ENCODE measurements at places on chromosomes 6 and 20. TPM values are rescaled to one million over a fixed set of nuclear protein-coding genes. Genes with fewer than 3 reads are reported as not detected.

DNA sequence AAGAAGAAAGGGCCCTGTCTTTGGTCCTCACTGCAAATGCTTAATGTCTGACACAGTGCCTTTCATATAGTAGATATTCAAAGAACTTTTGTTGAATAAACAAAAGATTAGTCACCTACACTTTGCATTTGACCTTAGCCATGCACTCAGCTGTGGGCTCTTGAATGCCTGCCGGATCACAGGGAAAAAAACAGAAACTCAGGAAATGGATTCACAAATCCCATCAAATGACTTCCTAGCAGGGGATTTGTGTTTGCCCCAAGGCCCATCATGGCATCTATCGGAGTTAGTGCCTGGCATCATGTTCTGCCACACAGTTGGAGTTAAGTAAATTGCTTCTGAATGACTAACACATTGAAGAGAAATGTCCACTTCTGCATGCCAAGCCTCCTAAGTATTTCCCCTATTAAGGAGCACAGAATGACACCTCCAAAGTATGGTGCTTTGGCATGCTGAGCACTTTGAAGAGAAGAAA is 72.3 kb upstream of the DST start:
- no peak overlapping the region for H3K4me3 ChIP-seq
- no peaks in the 10 kb centered on the region for H3K36me3 ChIP-seq
- no peak for DNase-seq
- H3K27me3 ChIP-seq = no peaks in the 10 kb centered on the region
- no peaks in the 10 kb centered on the region for H3K4me1 ChIP-seq
- H3K27ac ChIP-seq = no peak overlapping the region

GRCh38 chr6:146305951-146306350 is 237.7 kb upstream of the RAB32 start:
- H3K27me3 ChIP-seq = no peaks in the 10 kb centered on the region
- no peak overlapping the region for H3K27ac ChIP-seq
- H3K4me3 ChIP-seq = no peak overlapping the region
- no peaks in the 10 kb centered on the region for H3K36me3 ChIP-seq
- no peaks in the 10 kb centered on the region for H3K4me1 ChIP-seq

- no peak overlapping the region for H3K27ac ChIP-seq
- H3K27me3 ChIP-seq = peaks cover 52% of the 10 kb centered on the region
- DNase-seq = no peak
- H3K4me1 ChIP-seq = peaks cover 11% of the 10 kb centered on the region
- H3K36me3 ChIP-seq = no peaks in the 10 kb centered on the region
- no peak overlapping the region for H3K4me3 ChIP-seq
Observed at GRCh38 chr6:27237089-27237803, 10.3 kb upstream of the PRSS16 start.

Gene MEI4
- not detected for total RNA-seq

DNA sequence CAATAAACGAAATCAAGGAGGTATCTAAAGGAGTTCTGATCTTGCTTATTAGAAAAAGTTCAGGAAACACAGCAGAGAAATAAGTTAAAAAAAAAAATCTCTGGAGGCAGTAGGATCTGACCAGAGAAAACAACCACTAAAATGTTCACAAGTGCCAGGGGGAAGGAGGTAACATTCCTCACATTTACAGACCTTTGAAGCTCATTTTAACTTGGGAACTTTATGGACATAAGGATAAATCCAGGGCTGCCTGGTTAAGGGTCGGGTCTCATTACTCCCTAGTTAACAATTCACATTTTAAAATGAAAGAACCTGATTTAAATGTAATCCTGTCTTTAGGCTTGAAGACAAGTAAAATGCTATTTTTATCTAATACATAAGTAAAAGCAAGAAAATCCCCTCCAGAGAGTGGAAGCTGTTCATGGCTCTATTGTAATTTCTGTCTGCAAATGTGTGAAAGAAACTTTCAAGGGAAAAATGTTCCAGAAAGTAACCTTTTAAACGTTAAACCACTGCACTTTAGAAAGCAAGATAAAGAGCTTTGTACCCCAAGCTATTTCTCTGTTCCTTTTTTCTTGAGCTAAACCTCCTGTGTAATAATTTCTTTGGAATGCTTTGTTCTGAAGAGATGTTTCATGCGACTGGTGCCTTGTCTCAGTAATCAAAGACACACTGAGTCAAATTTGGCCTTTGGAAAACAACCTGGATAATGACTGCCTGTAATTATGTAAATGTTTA is 38.2 kb downstream of the MYLIP start:
- DNase-seq = no peak
- H3K4me3 ChIP-seq = no peak overlapping the region
- no peaks in the 10 kb centered on the region for H3K36me3 ChIP-seq
- H3K4me1 ChIP-seq = peaks cover 17% of the 10 kb centered on the region

Gene PTK6
- 0.16 TPM for total RNA-seq

Gene LGSN
- not detected for total RNA-seq

DNA sequence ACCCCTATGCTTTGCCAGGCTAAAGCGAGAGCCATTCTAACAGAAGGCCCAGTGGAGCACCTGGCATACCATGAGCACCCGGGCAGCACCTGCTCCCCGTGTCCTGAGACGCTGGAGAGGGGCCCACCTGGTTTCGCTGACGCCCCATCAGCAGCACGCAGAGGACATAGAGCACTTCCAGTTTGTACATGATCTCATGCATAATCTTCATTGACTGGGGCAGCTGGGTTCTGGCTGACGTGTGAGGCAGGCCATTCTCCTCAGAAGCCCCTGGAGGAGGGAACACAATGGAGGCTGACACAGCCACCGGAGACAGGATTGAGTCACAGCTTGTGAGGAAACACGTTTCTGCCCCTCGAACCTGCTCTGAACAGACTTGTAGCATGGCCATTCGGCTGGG is 65.4 kb downstream of the MYH7B start:
- H3K27ac ChIP-seq = no peak overlapping the region
- no peaks in the 10 kb centered on the region for H3K4me1 ChIP-seq
- no peak overlapping the region for H3K4me3 ChIP-seq
- DNase-seq = no peak
- peaks cover 60% of the 10 kb centered on the region for H3K36me3 ChIP-seq
- no peaks in the 10 kb centered on the region for H3K27me3 ChIP-seq

Gene SLCO4A1
- 0.59 TPM for total RNA-seq

- no peak for DNase-seq
- peaks cover 58% of the 10 kb centered on the region for H3K4me1 ChIP-seq
- H3K36me3 ChIP-seq = peaks cover 66% of the 10 kb centered on the region
Observed at GRCh38 chr6:24900917-24901697, 34.7 kb downstream of the RIPOR2 start.

GRCh38 chr20:37533154-37533715 is 5.6 kb upstream of the BLCAP start:
- H3K4me1 ChIP-seq = peaks cover 9% of the 10 kb centered on the region
- no peaks in the 10 kb centered on the region for H3K36me3 ChIP-seq
- H3K27ac ChIP-seq = no peak overlapping the region
- no peak overlapping the region for H3K4me3 ChIP-seq

GRCh38 chr6:160030103-160030502 is 61.2 kb downstream of the IGF2R start:
- peaks cover 78% of the 10 kb centered on the region for H3K36me3 ChIP-seq
- no peaks in the 10 kb centered on the region for H3K27me3 ChIP-seq
- DNase-seq = no peak
- H3K4me3 ChIP-seq = no peak overlapping the region
- H3K27ac ChIP-seq = no peak overlapping the region

DNA sequence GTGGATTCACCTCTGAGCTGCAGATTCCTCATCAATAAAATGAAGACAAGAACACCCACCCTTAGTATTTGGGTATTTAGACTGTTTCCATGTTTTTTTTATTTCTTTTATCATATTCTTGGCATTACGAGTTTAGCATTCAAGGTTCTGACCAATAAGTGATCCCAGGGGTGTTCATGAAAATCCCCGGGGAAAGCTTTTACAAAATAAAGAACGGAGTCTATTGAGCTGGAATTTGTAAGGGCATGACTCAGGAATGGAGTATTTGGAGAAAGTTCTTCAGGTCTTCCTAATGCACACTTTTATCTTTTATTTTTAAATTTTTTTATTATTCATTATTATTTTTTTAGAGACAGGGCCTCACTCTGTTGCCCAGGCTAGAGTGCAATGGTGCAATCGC is 19.4 kb upstream of the TOX2 start:
- no peaks in the 10 kb centered on the region for H3K36me3 ChIP-seq
- H3K27me3 ChIP-seq = peaks cover 8% of the 10 kb centered on the region
- no peaks in the 10 kb centered on the region for H3K4me1 ChIP-seq
- DNase-seq = no peak

- no peaks in the 10 kb centered on the region for H3K27me3 ChIP-seq
- DNase-seq = peak; percentile 77
- H3K4me3 ChIP-seq = no peak overlapping the region
- no peaks in the 10 kb centered on the region for H3K36me3 ChIP-seq
- H3K4me1 ChIP-seq = no peaks in the 10 kb centered on the region
Observed at GRCh38 chr6:111096246-111096645, 8.9 kb downstream of the SLC16A10 start.

Gene LY6G6D
- not detected for total RNA-seq

DNA sequence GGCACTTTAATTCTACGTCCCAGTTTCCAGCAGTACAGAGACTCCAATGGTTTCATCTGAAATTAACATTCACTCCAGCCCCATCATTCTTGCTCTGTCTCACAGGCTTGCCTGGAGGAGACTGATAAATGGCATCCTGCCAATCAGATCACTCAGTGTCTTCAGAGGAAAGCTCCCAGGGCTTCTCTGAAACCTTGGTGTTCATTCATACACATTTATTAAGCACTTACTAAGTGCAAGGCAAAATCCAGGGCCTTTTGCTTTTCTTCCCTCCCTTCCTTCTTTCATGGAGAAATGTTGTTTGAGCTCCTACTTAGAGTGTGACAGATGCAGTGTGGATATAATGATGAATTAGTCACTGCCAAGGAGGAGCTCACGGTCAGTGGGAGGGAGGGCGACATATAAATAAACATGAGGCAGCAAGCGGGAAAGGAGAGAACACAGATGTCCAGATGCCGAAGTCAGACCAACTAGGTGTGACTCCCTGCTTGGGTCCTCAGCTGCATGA is 106.7 kb upstream of the DTNBP1 start:
- H3K4me1 ChIP-seq = no peaks in the 10 kb centered on the region
- no peaks in the 10 kb centered on the region for H3K36me3 ChIP-seq
- no peak overlapping the region for H3K27ac ChIP-seq
- H3K4me3 ChIP-seq = no peak overlapping the region
- no peaks in the 10 kb centered on the region for H3K27me3 ChIP-seq
- no peak for DNase-seq

Gene HSPA1B
- total RNA-seq = 8.5 TPM

Gene RSPH4A
- total RNA-seq = 1.0 TPM

GRCh38 chr20:32226391-32226790 is 18.7 kb downstream of the POFUT1 start:
- H3K27me3 ChIP-seq = no peaks in the 10 kb centered on the region
- no peak for DNase-seq
- no peak overlapping the region for H3K27ac ChIP-seq
- H3K4me1 ChIP-seq = no peaks in the 10 kb centered on the region
- H3K4me3 ChIP-seq = no peak overlapping the region
- peaks cover 41% of the 10 kb centered on the region for H3K36me3 ChIP-seq

Gene DEFB124
- total RNA-seq = not detected

DNA sequence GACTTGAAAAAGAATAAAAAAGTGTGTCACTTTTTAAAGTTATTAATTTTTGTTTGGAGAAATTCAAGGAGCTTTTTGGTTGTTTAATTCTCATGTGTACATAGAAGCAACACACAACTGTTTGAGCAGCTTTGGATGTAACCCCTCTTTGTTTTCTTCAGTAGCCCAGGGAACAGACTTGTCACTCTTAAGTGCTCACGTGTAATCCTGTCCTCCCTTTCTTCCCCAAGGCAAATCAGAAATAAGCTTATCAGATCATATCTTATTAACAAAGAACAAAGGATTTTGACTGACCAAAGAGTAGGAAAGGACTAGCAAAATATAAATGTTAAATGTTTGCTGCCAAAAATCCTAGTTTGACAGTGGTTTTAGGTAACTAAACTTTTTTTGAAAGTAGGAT is 7.3 kb upstream of the FLRT3 start:
- no peak for DNase-seq
- H3K4me1 ChIP-seq = no peaks in the 10 kb centered on the region
- no peaks in the 10 kb centered on the region for H3K27me3 ChIP-seq
- no peak overlapping the region for H3K27ac ChIP-seq
- no peaks in the 10 kb centered on the region for H3K36me3 ChIP-seq

- H3K4me3 ChIP-seq = no peak overlapping the region
- H3K27me3 ChIP-seq = no peaks in the 10 kb centered on the region
- no peak overlapping the region for H3K27ac ChIP-seq
- H3K4me1 ChIP-seq = no peaks in the 10 kb centered on the region
Observed at GRCh38 chr6:30861257-30862048, 22.9 kb upstream of the DDR1 start.

DNA sequence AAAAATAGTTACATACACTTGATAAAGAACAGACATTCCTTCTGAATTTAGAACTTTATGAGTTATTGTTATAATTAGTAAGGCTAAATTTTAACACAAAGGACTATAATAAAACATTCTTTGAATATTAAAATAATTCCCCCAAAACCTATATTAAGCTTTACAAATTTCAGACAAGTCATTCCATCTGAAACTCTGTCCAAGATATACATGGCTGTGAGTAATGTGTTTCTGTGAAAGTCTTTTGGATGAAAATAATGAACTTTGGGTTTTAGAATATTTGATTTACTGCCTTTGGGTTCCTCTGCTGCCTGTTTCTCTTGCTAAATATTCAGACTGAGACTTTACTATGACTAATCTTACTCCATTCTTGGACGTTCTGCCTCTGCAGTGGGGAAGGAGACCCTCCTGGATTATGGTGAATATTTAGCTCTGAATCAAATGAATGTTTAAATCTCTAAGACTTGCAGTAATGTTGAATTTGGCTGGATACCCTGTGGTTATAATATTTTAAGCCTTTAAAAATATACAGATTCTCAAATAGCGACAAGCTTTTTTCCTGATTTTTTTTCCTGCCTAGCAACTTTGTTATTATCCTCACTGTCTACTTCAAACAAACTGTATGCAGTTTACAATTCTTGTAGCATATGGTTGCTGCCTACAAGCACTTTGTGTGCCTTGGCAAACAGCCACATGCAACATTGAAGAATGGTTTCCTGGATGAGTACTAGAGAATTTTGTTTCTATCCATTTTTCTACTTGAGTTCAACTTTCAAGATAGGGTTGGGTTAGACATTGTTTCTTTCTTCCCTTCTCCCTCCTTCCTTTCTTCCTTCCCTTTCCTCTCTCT is 51.4 kb downstream of the TXLNB start:
- H3K4me1 ChIP-seq = no peaks in the 10 kb centered on the region
- H3K36me3 ChIP-seq = no peaks in the 10 kb centered on the region
- H3K27ac ChIP-seq = no peak overlapping the region
- no peak overlapping the region for H3K4me3 ChIP-seq
- DNase-seq = no peak

DNA sequence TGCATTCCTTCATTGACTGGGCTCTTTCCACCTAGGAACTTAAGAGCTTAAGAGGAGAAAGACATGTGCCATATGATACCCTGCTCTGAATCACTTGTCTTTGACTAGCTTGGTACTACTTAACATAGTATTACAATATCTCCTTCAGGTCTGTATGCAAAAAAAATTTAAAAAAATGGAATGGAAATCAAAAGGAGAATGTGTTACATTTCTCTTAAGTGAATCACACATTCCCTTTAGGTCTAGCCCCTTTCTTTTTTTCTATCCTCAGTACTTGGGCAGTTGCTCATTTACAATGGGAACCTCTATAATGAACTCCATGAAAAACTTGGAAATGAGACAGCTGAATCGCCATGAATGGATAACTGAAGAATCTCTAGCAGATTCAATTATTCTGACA is 53.8 kb downstream of the SLC35F1 start:
- no peaks in the 10 kb centered on the region for H3K4me1 ChIP-seq
- no peak overlapping the region for H3K4me3 ChIP-seq
- DNase-seq = no peak
- H3K27me3 ChIP-seq = no peaks in the 10 kb centered on the region
- H3K36me3 ChIP-seq = no peaks in the 10 kb centered on the region
